Activated CD8-positive, alpha-beta memory T cell treated with anti-CD3 and anti-CD28 coated beads for 1 hour (primary cell): ENCODE measurements at places on chromosomes 12 and 14.

DNA sequence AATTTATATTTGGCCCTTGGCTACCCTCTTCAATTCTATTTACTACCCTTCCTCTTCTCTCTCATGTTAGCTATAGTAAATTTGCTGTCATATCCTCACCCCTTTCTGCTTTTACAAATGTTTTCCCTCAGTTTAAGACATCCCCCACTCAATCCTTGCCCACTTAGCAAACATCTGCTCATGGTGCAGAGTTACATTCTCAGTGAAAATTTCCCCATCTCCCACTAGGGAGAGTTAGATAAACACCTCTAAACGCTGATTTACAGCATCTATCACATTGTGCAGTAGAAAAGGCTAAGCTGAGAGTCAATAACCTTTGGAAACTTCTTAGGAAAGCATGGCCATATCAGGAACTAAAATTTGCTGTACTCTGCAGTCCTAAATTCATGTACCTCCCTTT, 69.0 kb downstream of the DENND5B start:
- DNase-seq: no peak

- DNase-seq: no peak
These were observed 376.2 kb downstream of the DPF3 start for GRCh38 chr14:72517736-72518135.

- DNase-seq: no peak
These were observed 12.9 kb upstream of the CORO1C start for GRCh38 chr12:108744021-108744897.

DNA sequence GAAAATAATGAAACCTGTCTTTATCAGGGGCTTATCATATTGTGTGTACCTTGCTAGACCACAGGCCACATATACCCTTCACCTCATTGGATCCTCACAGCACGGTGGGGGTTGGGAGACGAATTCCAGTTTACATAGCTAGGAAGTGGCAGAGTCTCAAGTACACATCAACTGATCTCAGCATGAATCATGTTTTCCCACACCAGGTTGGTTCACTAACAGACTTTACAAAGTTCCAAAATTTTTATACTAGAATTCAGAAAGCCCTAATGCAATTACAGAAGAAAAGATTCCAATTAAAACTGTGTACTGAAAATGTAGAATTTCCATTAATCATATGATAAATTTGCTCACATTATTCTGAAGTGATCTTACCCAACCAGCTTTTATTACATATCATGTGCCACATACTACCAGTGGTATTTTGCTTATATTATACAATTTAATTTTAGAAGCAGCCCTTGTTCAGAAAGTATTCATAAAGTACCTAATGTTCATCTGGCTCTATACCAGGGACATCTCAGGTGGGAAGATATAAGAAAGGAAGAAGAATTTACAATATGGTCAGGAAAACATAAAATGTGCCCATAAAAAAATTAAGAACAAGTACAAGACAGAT, 196.2 kb downstream of the ITPR2 start:
- DNase-seq: no peak

DNA sequence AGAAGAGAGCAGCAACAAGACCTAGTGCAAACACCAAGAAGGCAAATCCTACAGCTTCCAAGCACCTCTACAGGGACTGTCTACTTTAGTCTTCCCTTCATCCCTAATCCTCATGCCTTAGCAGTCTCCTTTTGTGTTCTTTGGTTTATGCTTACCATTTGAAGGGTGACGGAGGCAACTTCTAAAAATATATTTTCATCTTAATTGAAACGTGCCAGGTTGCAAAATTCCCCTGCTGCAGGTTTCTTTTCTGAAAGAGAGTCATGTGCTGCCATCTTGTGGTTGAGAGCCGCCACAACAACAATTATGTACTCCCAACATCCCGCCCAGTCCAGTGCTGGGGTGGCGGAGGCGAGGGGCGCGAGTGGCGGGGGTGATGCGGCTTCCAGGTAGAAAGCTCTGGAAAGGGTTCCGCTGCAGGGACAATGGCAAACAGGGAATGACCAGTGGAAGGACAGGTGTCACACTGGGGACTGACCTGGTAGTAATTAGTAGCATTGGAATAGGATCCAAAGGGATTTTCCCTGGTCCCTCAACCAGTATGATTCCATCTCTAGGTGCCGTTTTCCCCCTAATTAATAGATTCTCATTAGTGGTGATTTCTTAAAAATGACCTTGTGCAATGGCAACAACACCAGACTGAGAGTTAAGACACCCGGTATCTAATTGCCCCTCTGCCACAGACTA, 80.3 kb upstream of the GNG2 start:
- DNase-seq: peak; percentile 54
